GM23338 (cell line): ENCODE measurements at places on chromosomes 2 and 18. TPM values are rescaled to one million over a fixed set of nuclear protein-coding genes. Genes with fewer than 3 reads are reported as not detected.

SKOR2 gene
- total RNA-seq, result 0.42 TPM in 1 of 2 replicates, not detected in the other

- DNase-seq, result no peak
These were observed 77.3 kb downstream of the SRBD1 start for GRCh38 chr2:45533771-45534170.

- no peak for DNase-seq
These were observed 14.1 kb upstream of the CHRNA1 start for GRCh38 chr2:174778085-174778981.

SULT1C4 gene
- 2.1 TPM in 2 replicates for total RNA-seq

- no peak for DNase-seq
These were observed 199.4 kb downstream of the ZEB2 start for GRCh38 chr2:144320491-144320890.

CMPK2 gene
- 0.12 and 0.56 TPM in 2 replicates for total RNA-seq

GRCh38 chr2:170481201-170481600 is 233.9 kb upstream of the SP5 start:
- DNase-seq, result no peak

GRCh38 chr2:114293355-114293754 is 149.1 kb upstream of the DPP10 start:
- no peak for DNase-seq

TLK1 gene
- total RNA-seq, result 39.7 and 41.2 TPM in 2 replicates

GRCh38 chr18:34339155-34339554 is 114.4 kb upstream of the NOL4 start:
- DNase-seq, result no peak

GRCh38 chr18:59229191-59229590 is 9.2 kb downstream of the GRP start:
- DNase-seq, result no peak

DNA sequence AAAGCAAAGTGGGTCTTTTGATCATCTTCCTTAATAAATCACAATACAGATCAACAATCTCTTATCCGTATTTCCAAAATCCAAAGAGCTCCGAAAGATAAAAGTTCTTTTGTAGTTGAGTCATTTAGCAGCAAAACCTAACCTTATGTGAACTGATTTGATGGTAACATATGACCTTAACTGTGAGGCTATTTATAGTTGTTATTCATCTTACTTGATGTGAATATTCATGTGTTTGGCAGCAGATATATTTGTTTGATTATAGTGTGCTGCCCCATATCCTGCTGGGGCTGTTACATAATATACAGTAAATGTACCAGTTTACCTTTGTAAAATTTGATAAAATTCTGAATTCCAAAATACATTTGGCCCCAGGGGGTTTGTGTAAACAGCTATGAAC is 158.5 kb downstream of the MYO3B start:
- DNase-seq, result no peak

- DNase-seq, result no peak
These were observed 105.4 kb upstream of the DSEL start for GRCh38 chr18:67621906-67622305.

CRYGD gene
- 3.0 and 3.4 TPM in 2 replicates for total RNA-seq

DNA sequence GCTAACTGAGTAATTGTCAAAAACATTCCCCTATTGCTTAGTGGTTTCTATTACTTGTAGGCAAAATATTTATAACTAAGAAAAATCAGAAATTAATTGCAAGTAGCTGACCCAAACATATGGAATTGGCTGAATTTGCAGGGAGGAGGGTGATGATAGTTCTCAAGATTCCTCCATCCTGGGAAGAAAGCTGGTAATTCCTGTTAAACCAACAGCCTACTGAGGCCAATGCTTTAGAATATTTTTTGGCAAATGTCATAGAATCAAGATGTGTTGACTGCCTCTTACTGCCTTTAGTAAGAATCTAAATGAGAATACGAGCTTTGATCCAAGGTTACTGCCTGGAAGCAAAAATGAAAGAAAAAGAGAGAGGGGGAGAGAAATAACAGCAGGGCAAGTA is 120.0 kb downstream of the COL6A3 start:
- no peak for DNase-seq

- DNase-seq, result no peak
These were observed 716.5 kb upstream of the RAB6C start for GRCh38 chr2:129262934-129263333.
